ENCODE measurements at places on chromosomes 4 and X. TPM values are rescaled to one million over a fixed set of nuclear protein-coding genes. Genes with fewer than 3 reads are reported as not detected.

NXF2B gene
- not detected for total RNA-seq

PNMA6A gene
- total RNA-seq: not detected

TEX13D gene
- 0.15 TPM for total RNA-seq

SMIM10L2A gene
- 1.5 TPM for total RNA-seq

CT45A5 gene
- not detected for total RNA-seq

LARP1B gene
- 31.1 TPM for total RNA-seq

TAB3 gene
- total RNA-seq: 11.2 TPM
